ENCODE measurements at places on chromosomes 4 and X. TPM values are rescaled to one million over a fixed set of nuclear protein-coding genes. Genes with fewer than 3 reads are reported as not detected.

Gene NHS
- 2.6 TPM for total RNA-seq

Gene HMX1
- total RNA-seq = not detected

Gene DUSP21
- not detected for total RNA-seq

Gene XK
- total RNA-seq = 2.8 TPM

Gene MSMO1
- total RNA-seq = 25.9 TPM

DNA sequence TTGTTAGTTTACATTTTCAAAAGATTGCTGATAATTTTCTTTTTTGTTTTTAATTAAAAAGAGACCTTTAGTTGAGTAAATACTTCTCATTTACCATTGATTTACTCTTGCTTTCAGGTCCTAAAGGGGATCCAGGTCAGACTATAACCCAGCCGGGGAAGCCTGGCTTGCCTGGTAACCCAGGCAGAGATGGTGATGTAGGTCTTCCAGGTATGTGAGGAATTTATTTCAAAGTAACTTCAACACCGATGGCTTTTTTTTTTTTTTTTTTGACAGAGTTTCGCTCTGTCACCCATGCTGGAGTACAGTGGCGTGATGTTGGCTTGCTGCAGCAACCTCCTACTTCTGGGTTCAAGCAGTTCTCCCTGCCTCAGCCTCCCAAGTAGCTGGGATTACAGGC, 135.1 kb downstream of the IRS4 start:
- H3K27ac ChIP-seq = no peak overlapping the region
- H3K27me3 ChIP-seq = no peaks in the 10 kb centered on the region
- no peaks in the 10 kb centered on the region for H3K4me1 ChIP-seq
- no peak for DNase-seq
- no peak overlapping the region for H3K4me3 ChIP-seq

DNA sequence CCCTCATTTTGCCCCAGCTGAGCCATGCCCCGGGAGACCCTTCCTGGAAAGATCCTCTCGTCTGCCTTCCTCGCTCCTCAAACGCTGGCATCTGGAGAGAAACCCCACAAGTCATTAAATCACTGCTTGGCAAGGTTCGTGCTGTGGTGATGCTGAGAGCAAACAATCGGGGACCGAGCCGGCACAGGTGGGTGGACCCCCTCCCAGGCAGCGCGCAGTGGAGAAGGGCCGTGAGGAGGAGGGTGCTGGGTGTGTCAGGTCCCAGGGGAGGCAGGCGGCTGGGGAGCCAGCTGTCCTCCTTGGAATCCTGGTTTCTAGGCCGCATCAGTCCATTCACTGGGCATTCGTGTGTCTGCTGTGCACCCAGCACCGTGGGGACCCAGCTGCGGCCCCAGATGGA, 64.9 kb upstream of the PSAPL1 start:
- DNase-seq = no peak
- no peak overlapping the region for H3K27ac ChIP-seq
- peaks cover 34% of the 10 kb centered on the region for H3K27me3 ChIP-seq
- no peaks in the 10 kb centered on the region for H3K4me1 ChIP-seq
- no peak overlapping the region for H3K4me3 ChIP-seq
- H3K36me3 ChIP-seq = no peaks in the 10 kb centered on the region

- no peak for DNase-seq
- H3K36me3 ChIP-seq = no peaks in the 10 kb centered on the region
- no peaks in the 10 kb centered on the region for H3K27me3 ChIP-seq
- no peaks in the 10 kb centered on the region for H3K4me1 ChIP-seq
- no peak overlapping the region for H3K27ac ChIP-seq
- H3K4me3 ChIP-seq = no peak overlapping the region
Observed at GRCh38 chr4:72318421-72319170, 250.4 kb downstream of the ADAMTS3 start.

- no peak overlapping the region for H3K4me3 ChIP-seq
- H3K27ac ChIP-seq = no peak overlapping the region
- H3K36me3 ChIP-seq = no peaks in the 10 kb centered on the region
- no peaks in the 10 kb centered on the region for H3K27me3 ChIP-seq
- H3K4me1 ChIP-seq = no peaks in the 10 kb centered on the region
Observed at GRCh38 chrX:7067256-7067655, 80.3 kb upstream of the STS start.

DNA sequence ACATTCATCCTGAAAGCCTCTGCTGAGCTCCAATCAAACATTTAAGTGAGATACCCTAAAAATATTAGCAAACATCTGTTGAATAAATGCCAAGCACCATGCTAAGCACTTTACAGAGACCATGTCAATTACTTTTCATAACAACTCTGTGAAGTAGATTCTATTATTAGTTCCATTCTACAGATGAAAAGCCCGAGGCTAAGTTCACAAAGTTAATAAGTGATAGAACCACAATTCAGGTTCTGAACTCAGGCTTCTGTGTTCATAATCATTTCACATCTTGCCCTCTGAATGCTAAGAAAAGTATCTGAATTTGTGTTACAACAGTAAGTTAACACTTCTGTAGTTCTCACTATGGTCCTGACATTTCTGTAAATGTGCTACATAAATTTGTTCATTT, 27.4 kb downstream of the SEL1L3 start:
- H3K27ac ChIP-seq = no peak overlapping the region
- no peak overlapping the region for H3K4me3 ChIP-seq
- H3K4me1 ChIP-seq = no peaks in the 10 kb centered on the region
- DNase-seq = no peak
- no peaks in the 10 kb centered on the region for H3K36me3 ChIP-seq

DNA sequence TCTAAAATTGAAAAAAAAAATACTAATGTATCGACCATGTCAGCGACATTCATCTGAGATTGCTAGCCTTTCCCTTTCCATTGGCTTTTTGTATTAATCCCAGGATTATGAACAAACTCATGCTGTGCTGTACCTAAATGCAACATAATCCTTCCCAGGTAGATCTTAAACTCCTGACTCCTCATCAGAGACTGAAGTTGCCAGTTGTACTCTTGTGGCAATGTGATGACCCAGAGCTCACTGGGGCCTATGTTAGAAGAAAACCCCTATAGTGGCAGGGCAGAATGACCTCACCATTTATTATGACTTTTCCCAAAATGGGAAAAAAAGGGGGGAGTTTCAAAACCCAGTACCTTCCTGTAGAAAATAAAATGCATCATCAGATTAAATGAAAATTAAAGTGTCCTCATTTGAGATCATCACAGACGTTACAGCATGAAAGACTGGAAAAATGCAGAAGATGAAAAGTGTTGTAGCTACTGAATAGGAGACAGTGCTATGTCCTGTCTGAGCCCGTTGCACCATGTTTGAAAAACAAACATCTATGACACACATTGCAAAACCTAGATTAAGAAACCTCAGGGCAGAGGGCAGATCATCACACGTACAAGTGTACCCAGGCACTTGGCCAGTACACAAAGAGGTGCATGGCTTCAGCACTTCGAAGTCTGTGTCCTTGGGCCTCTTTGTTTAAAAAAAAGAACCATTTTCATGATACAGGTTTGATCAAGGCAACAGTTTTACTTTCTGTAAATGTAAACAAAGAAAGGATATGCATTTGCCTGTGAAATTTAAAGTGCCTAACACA, 6.8 kb upstream of the ACSL4 start:
- H3K36me3 ChIP-seq = no peaks in the 10 kb centered on the region
- no peaks in the 10 kb centered on the region for H3K4me1 ChIP-seq
- no peak overlapping the region for H3K27ac ChIP-seq
- DNase-seq = no peak
- no peaks in the 10 kb centered on the region for H3K27me3 ChIP-seq

GRCh38 chrX:9108054-9108453, 74.1 kb upstream of the FAM9B start:
- no peak overlapping the region for H3K4me3 ChIP-seq
- no peak overlapping the region for H3K27ac ChIP-seq
- H3K36me3 ChIP-seq = no peaks in the 10 kb centered on the region
- no peaks in the 10 kb centered on the region for H3K27me3 ChIP-seq
- DNase-seq = no peak

- peaks cover 14% of the 10 kb centered on the region for H3K4me1 ChIP-seq
- H3K27me3 ChIP-seq = peaks cover 54% of the 10 kb centered on the region
- DNase-seq = peak; percentile 4
- no peak overlapping the region for H3K4me3 ChIP-seq
Observed at GRCh38 chr4:74934016-74934831, 1.3 kb downstream of the PARM1 start.

DNA sequence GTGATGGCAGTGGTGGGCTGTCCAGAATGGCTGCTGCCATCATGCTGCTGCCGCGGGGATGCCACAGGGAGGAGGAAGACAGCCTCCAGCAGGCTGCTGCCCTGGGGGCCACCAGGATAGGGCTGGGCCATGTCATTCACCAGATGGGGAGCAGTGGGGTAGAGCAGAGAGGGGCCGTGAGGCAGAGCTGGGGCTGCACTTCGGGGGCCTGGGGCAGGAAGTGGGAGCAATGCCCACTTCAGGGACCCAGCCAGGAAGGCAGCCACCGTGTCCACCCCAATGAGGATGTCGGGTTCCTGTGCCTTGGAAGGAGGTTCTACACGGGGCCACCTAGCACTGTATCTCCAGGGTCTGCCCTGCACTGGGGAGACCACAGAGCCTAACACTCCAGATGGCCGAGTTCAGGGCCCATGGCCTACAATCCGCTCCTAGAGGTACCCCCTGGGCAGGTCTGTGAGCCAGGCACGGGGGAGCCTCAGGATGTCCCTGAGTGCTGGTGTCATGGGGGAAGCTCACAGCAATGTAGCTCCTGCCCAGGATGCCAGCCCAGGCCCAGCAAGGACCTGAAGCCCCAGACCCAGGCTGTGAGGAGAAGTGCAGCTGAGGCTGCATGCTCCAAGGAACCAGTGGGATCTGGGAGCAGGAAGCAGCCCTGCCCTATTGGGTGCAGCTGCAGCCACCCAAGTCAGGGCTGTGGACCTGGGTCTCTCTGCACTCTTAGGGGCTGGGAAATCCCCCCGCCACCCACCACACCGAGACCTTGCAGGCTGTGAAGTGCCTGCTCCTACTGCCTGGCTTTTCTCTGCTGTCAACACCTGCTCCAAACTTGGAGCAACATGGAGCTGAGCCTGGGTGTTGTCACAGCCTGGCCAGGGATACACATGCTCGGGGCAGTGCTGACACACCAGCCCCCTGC, 140.3 kb downstream of the PDHA2 start:
- DNase-seq = no peak
- H3K4me1 ChIP-seq = no peaks in the 10 kb centered on the region
- H3K27ac ChIP-seq = no peak overlapping the region
- H3K4me3 ChIP-seq = no peak overlapping the region
- no peaks in the 10 kb centered on the region for H3K27me3 ChIP-seq

GRCh38 chr4:78971776-78972175, 32.5 kb upstream of the PAQR3 start:
- no peak for DNase-seq
- H3K4me3 ChIP-seq = no peak overlapping the region
- H3K27me3 ChIP-seq = no peaks in the 10 kb centered on the region
- no peaks in the 10 kb centered on the region for H3K4me1 ChIP-seq

DNA sequence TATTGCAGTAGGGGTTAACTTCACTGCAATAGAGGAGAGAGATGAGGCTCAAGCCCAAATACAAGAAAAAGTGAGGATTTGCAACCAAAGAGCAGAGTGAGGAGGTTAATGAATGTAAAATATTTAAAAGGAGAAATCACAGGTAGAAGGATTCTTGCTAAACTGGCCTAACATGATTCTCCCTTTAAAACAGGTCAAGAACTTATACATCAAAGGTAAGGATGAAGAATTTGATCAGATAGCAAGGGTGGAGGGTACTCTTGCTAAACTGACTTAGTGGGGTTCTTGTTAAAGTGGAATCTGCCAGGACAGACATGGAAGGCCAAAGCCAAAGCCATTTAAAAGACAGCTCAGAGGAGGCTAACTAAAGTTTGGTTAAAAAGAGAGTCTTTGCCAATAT, 193.0 kb downstream of the GABRB1 start:
- H3K27me3 ChIP-seq = no peaks in the 10 kb centered on the region
- no peak overlapping the region for H3K4me3 ChIP-seq
- H3K27ac ChIP-seq = no peak overlapping the region
- no peaks in the 10 kb centered on the region for H3K4me1 ChIP-seq

- H3K27me3 ChIP-seq = no peaks in the 10 kb centered on the region
- no peaks in the 10 kb centered on the region for H3K4me1 ChIP-seq
- H3K4me3 ChIP-seq = no peak overlapping the region
- no peaks in the 10 kb centered on the region for H3K36me3 ChIP-seq
- H3K27ac ChIP-seq = no peak overlapping the region
- DNase-seq = no peak
Observed at GRCh38 chr4:32145987-32146386, 1425.8 kb downstream of the PCDH7 start.

DNA sequence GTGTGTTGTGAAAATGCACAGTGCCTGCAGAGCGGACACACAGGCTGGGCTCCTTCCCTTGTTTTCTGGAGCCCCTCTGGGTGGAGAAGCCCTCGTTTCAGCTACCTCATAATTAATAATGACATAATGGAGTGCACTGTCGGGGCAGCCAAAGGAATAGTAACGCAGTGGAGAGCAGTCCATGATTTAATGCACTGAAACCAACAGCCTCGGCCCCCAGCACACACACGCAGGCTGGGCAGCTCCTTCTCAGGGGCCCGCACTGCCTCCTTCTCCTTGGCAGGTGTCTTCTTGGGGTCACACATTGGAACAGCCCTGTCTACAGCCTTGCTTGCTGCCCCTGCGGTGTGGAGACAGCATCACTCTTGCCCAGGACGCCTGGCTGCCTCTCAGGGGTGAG, 89.2 kb downstream of the DCTD start:
- H3K4me3 ChIP-seq = no peak overlapping the region
- H3K27me3 ChIP-seq = peaks cover 11% of the 10 kb centered on the region
- 0 out of 2 replicates have a peak, but pooled peaks cover 6% of the 10 kb centered on the region for H3K4me1 ChIP-seq
- no peaks in the 10 kb centered on the region for H3K36me3 ChIP-seq
- DNase-seq = no peak
